ENCODE measurements at places on chromosomes 6 and 20.

DNA sequence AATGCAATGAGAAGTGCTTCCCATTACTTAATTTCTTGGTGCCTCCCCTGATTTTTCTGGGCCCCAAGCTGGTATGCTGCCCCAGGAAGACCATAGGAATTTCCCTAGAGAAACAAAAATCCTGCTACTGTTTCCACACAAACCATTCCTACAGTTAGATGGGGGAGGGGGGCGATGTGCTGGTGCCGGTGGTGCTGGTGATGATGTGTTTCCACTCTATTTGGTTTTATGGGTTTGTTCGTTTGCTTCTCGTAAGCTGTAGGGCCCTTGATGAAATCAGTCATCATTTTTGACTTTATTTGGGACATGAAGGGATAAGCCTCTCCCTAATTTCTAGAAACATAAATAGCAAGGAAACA lies 105.1 kb downstream of the MKKS start:
- no peak for DNase-seq

DNA sequence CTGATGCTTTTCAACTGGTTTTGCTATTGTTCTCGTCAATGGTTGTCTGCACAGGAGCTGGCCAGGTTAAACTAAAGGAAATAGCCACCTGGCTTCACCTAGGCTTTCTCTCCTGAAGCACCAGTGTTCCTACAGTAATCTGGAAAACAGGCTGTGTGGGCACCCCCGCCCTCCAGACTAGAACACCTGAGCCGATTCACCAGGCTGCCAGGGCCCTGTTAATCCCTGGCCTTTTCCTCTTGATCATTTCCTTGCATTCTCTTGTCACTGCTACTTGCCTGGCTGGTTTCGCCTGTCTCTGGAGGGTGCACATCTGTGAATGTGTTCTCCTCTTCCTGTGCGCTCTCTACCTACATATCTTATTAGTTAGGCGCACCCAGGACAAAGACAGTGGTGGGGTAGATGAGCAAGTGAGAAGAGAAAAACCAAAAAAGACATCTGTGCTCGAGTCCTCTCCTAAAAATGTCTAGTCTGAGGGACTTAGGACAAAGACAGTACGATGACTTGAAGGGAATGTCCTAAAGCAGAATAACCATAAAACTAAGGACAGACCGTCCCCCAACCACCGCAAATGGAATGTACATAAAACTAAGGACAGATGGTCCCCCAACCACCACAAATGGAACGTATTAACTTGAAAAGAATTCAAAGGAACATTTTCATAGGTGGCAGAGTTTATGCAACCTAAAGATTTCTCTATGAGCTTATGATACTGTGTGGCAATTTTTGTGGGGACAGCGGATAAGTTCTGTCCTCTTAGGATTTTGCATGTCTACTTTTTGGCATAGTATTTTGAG lies 45.9 kb upstream of the EMILIN3 start:
- DNase-seq, result no peak

DNA sequence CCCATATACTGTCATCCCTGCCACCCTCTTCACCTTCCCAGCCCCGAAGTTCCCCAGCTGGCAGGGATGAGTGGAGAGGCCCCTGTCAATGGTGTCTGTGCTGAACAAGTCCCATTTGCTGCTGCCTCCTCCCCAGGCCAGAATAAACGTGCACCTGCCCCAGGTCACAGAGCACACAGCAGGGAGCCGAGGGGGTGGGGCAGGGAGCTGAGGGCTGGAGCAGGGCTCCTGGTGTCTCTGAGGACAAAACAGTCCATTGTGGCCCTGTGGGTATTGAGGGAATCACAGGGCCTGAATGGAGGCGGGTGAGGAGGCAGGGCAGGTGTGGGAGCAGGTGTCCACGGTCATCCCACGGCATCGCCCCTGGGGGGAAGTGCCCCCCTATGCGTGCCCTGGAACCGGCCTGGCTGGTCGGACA lies 55.8 kb downstream of the SNAI1 start:
- no peak for DNase-seq

GRCh38 chr20:18166950-18167349 lies 29.3 kb downstream of the KAT14 start:
- no peak for DNase-seq

- DNase-seq, result no peak
Measured at GRCh38 chr20:17014756-17015366, 212.0 kb upstream of the PCSK2 start.

DNA sequence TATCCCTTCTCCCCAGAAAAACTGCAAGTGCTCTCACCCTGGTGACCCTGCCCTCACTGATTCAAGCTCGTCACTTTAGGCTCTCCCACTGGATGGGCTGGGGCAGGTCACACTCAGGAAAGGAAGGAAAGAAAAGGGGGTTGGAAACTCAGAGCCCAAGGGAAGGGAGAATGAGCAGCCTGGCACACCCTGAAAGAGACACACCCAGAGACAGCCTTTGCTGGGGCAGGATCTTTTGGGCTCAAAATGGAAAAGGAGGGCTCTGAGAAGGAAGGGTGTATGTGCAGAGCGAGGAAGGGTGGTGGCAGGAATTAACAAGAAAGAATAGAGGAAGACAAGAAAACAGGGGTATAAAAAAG lies 2.5 kb downstream of the PPP1R18 start:
- no peak for DNase-seq

GRCh38 chr6:41306187-41306854 lies 19.8 kb upstream of the TREM1 start:
- no peak for DNase-seq

GRCh38 chr6:34317882-34318498 lies 69.2 kb upstream of the SMIM29 start:
- no peak for DNase-seq

DNA sequence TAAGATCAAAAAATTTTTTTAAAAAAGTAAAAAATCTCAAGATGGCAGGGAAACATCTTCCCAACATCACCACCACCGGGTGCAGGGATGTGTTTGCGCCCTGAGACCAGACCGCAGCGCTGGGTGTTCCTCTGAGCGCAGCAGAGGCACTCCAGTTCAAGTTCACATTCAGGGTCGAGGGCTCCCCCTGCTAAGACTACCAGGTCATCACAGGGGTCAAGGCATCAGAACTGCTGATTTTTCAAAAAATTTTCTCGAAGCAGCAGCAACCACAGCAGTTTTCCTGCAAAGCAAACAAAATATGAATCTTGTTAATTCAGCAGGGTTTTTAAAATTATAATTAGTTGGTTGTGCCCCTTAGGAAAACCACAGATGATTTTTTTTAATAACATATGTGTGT lies 83.1 kb downstream of the MYLK4 start:
- no peak for DNase-seq

DNA sequence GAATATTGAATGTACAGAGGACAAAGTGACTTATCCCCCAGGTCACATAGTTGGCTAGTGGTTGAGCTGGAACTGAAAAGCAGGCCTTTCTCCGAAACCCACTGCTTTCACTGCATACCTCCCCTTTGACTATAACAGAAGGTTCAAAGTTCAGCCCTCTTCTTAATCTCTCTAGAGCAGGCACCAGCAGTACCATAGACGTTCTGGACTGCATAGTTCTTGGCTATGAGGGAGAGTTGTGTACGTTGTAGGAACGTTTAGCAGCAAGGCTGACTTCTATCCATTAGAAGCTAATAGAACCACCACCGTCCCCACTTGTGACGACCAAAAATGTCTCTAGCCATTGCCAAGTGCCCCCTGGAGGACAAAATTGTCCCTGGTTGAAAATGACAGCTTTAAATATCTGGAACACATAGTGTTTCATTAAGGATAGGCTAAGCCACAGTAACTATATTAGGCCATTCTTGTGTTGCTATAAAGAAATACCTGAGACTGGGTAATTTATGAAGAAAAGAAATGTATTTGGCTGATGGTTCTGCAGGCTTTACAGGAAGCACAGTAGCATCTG lies 123.8 kb upstream of the MTHFD1L start:
- no peak for DNase-seq

DNA sequence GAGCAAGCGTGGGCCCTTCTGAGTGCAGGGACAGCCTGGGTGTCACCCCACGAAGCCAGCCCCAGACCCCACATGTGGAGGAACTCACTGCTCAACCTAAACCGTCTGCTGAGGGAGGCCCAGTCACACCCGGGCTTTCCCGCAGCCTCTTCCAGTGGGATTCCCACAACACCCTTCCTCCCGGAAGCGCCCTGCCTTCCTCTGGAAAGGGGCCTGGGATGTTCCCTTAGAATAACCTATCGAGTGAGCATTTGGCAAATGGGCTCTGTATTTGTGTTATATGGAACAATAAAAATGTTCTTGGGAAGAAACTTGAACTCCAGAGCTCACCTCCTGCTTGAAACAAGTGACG lies 100.0 kb upstream of the DUSP22 start:
- DNase-seq, result no peak

DNA sequence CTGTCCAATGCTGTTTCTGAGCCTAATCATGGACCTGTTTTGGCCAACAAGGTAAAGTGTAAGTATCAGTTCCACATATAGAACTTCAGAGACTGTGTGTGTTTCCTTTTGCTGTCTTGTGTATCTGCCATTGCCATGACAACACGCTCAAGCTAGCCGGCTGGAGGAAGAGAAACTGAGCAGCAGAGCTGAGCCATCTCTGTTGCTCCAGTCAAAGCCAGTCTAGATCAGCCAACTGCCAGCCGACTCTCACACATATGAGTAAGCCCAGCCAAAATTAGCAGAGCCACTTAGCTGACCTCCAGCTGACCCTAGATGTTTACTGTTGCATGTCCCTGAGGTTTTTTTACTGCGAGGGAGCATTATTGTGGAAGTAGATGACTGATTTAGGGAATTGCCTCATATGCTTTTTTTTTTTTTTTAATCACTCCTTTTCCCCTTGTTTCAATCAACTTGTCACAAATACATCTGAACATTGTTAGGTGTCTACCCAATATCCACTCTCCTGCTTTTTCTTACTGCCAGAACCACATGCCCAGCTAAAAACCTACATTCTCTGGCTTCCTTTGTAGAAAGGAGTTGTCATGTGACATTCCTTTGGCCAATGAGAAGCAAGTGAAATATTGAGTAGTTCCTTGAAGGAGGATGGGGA lies 304.3 kb upstream of the SUPT3H start:
- no peak for DNase-seq

DNA sequence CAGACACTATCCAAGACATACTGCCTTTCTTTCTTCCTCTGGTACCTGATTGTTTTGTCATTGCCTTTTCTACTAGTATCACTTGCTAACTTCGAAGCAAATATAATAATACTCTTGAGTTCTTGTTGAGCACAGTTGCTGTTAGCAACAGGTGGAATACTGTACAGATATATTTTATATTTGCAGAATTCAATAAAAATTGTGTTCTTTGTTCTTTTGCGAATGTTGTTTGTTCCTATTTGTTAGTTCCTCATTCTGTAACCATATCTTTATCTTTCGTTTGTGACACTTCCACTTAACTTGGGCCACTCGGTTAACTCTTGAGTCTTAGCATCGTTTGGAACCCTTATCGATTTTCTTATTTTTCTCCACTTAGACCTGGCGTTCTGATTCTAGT lies 868 bp downstream of the CYB5R4 start:
- no peak for DNase-seq

DNA sequence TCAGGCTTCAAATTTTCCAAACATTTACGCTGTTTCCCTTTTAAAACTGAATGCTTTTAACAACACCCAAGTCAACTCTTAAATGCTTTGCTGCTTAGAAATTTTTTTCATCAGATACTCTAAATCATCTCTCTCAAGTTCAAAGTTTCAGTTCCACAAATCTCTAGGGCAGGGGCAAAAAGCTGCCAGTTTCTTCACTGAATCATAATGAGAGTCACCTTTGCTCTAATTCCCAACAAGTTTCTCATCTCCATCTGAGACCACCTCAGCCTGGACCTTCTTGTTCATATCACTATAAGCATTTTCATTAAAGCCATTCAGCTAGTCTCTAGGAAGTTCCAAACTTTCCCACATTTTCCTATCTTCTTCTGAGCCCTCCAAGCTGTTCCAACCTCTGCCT lies 69.1 kb downstream of the RNF217 start:
- DNase-seq, result no peak

GRCh38 chr6:44063561-44064059 lies 63.6 kb downstream of the MRPL14 start:
- no peak for DNase-seq

DNA sequence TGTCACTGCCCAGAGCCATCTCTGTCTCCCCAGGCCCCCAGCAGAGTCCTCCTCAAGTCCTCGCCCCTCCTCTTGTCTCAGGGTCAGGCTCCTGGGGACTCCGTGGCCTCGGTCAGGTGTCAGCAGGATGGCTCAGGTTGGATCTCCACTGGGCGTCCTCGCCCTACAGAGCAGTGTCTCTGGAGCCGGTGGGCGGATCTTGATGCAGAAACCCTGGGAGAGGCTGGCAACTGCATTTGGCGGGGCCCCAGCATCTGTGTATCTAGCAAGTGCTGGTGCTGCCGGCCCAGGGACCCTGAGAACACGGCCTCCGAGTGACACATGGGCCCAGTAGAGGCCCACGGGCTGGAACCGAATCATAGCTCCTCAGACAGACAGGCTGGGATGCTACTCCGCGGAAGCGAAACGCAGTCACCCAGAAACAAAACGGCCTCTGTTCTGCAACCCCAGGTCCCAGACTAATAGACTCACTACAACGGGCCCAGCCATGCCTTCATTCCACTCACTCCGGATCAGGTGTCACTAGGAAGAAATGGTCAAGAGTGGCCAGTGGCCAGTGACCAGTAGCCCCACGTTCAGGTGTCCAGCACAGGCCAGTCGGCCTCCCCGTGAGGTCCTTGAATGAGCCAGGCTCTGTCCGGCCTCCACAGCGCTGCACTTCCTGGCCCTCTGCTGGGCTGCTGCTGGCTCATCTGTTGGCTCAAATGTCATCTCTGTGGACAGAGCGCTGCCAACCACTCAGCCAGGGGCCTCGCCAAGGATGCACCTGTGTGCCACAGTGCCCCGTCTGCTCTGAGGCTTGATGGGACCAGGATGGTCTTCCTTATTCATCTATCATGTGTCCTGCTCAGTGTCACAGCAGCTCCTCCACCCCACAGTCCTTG lies 12.6 kb upstream of the FRMD1 start:
- no peak for DNase-seq

GRCh38 chr6:25253351-25253750 lies 25.8 kb upstream of the CARMIL1 start:
- no peak for DNase-seq

DNA sequence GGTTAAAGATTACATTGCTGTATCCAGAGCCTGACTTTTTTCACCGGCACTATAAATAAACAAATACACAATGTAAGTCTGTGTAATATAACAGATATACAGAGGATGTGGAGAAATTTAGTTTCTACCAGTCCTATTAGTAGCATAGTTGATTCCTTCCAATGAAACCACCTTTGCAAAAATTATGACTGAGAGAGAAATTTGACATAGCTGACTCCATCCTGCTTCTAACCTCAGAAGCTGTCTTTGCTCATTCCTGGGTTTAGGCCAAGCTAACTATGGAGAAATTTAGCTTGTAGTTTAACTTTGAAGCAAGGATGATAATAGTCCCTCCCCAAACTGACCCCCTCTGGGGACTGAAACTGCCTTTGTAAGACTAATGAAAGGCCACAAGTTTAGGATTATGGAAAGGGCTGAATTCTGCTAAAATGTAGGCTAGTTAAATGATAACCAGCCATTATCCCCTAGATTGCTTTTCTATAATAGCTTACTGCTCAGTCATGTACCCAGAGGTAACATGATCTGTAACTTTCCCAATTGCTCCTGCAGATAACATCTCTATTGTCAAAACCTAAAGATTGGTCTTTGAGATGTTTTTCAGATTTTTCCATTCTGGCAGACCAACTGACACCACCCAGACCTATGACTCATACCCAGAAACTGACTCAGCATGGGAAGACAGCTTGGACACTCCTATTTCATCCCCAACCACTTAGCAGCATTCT lies 172.8 kb upstream of the ARG1 start:
- no peak for DNase-seq
